ENCODE measurements at places on chromosomes 11 and 22.

- DNase-seq: no peak
Measured at GRCh38 chr22:21856197-21856596, 11.2 kb downstream of the MAPK1 start.

DNA sequence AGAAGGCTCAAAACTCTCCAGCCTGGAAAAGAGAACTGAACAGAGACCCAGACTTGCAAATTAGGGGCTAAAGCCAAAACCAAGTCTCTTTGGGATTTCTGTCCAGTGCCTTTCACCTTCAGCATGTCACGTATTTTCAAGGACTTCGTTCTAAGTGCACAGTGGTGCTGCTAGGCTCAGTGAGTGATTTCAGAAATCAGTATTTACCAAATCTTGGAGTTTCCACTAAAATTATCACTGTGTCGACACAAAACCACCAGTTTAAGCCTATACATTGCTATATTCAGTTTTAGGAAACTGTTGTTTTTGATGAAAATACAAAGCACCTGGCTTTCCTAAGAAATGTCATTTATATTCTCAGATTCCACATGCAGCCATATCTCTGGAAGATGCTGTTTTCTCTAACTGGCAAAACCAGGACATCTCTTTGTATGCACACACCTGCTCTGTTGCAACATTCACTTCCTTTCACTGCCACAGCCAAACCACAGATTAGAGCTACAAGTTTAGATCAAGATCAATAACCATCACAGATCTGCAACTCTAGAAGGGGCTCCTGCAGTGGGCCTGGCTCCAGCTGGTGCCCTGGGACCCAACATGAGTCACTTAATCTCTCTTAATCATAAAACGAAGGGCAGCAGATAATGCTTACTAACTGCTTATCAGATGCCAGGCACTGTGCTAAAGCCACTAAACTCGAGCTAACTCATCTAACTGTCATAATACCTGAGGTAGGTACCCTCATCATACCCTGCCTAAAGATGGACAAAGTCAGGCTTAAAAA, 22.3 kb downstream of the SMCO4 start:
- DNase-seq: no peak

DNA sequence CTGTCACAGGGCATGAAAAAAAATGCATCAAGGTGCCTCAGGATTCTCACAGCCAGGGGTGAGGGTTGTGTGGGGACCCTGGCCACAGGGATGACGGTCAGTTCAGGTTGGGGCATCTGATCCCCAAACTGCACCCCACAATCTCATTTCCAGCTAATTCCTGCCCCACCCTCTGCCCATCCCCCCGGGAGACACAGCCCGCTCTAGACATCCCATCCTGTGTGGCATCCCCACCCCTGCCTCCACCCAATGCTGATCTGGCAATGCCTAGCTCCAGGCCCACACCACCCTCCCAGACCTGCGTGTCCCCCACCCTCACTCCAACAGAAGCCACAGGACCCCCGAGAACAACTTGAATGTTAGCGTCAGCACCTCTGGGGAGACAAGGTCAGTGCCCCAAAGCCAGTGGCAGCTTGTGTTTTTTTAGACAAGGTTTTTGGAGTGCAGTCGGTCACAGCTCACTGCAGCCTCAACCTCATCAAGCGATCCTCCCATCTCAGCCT, 25.3 kb downstream of the TSPAN4 start:
- no peak for DNase-seq

- DNase-seq: no peak
Measured at GRCh38 chr11:32039149-32039548, 51.7 kb upstream of the RCN1 start.

GRCh38 chr11:134515081-134515960, 103.3 kb upstream of the B3GAT1 start:
- no peak for DNase-seq

DNA sequence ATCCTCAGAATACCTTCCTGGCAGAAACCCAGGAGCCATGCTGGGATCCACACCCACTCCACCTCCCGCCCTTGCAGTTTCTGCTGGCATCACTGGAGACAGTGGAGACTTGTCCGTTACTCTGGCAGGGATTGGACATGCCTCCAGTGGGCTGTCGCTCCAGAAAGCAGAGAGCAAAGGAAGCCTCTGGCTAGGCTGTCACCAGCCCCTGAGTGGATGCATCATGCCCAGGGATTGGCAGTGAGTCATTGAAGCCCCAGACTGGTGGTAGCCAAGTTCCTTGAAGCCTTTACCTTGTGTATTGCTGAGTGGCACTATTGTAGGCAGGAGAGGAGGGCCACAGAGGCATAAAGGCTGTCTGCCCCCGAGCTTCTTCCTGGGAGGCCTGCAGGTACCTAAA, 34.8 kb upstream of the E2F8 start:
- DNase-seq: no peak

DNA sequence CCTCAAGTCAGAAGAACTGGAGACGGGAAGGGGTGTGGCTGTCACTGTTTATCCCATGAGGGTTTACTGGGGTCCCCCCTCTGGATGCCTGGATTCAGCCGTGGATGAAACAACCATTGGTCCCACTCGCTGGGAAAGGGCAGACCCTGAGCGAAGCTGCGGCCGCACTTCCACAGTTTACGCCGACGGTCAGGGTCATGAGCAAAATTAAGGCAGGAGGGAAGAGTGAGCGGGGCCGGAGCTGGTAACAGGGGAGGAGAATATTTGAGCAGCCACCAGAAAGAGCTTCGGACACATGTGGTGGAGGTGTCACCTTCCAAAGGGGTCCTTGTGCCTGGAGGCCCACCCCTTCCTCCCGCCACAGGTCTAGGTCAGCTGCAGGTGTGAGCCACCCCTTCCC, 344.9 kb downstream of the BRD1 start:
- no peak for DNase-seq

- no peak for DNase-seq
Measured at GRCh38 chr11:1520663-1521267, 34.2 kb upstream of the MOB2 start.

- no peak for DNase-seq
Measured at GRCh38 chr22:23403720-23404688, 176.1 kb downstream of the IGLL1 start.

DNA sequence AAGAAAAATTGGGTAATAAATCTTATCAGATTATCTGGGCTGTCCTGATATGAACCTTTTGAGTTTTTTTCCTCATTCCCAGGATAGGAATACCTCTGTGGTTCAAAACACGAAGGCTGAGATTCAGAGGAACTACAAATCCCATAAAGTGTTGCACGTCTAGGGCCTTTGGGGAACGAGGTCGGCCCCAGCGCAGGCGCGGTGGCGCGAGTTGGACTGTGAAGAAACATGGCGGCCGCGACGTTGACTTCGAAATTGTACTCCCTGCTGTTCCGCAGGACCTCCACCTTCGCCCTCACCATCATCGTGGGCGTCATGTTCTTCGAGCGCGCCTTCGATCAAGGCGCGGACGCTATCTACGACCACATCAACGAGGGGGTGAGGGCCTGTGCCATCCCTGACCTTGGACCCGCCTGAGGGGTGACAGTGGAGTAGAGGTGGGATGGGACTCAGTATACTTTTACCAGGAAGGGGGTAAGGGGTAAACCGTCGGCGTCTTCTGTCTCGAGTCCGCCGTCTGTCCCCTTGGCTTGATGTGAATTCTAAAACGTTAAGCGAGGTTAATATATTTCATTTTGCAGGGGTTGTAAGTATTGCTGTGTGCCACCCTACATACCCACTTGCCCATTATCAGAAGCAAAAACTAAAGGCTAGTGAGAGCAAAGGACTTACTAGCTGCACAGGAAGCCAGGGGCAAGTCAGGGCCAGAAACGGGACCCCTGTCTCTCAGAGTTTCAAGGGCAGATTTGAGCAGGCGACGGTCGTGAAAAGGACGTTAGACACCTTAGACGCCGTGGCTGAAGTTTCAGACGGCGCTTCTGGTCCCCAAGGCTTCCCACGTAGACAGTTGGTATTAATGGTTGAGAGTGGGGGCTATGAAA, at the start of gene UQCR10:
Gene UQCR10, plus strand, starts transcription at position 199 of the 881 bp plus-strand sequence. Its CDS starts 30 bp downstream, at position 229.
- DNase-seq: peak; percentile 93

DNA sequence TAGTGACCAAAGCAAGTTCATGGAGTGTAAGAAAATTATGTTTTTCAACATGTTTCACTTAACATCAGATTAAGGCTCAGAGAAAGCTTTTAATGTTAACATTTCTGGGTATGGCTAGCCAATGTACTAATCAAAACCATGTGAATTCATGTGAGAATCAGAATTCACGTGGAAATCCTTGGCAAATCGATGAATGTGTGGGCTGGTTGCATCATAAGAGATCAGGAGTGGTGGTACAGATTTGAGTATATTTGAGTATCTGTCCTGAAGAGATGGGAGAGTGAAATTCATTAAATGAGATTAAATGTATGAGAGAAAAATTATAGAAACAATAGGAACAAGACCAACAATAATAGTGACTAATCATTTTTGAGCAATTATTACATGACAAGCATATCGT, 638.6 kb upstream of the ANO5 start:
- no peak for DNase-seq

DNA sequence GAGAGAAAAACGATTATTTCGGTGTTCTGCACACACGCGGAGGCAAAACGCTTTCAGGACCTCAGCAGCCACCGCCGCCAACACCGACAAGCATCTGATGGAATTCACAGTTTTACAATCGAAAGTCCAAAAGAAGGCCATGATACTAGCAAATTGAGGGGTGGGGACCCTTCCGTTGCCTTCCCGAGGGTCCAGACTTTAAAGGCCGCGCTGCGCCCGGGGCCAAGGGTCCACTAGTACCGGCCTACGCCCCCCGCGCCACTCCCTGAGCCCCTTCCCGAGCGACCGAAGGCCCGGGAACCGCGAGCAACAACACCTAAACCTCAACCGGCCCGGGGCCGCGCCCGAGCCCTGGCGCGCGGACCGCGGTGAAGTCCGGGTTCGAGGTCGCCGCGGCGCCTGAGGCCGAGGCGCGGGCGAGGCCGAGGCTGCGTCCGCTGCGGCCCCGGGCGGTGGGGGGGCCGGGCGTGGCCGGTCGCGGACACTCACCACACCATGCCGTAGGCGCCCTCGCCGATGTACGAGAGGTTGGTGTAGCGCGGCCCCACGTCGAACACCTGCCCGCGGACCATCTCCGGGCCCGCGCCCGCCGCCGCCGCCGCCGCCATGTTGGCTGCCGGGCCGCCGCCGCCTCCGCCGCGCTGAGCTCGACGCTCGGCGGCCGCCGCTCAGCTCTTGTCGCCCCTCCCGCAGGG, 465 bp downstream of the MAPK1 start:
- no peak for DNase-seq

GRCh38 chr11:75594211-75594610, 32.2 kb downstream of the SERPINH1 start:
- DNase-seq: no peak

- DNase-seq: no peak
Measured at GRCh38 chr22:41561335-41561734, 525 bp downstream of the CSDC2 start.

- DNase-seq: no peak
Measured at GRCh38 chr22:46029574-46030200, 52.7 kb upstream of the WNT7B start.

- DNase-seq: no peak
Measured at GRCh38 chr11:36451045-36451444, 59.0 kb downstream of the TRAF6 start.

DNA sequence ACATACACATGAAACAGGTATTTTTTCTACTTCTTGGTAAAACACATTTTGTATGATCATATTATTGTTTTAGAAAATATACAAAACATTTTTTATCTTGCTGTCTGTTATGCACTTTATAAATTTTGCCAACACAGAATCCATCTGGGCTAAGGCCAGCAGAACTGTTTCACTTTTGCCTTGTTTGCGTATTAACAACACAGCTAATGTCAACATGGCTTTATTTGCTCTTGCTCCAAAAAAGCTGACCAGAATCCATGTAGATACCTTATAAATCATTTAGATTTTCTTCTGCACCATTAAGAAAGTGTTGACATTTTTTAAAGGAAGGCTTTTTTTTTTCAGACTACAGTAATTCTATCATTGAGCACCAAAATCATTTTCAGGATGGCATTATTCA, 58.1 kb upstream of the PGR start:
- DNase-seq: no peak

- no peak for DNase-seq
Measured at GRCh38 chr22:44109416-44109815, 71.3 kb upstream of the PARVG start.

- DNase-seq: peak; percentile 35
Measured at GRCh38 chr11:11841116-11841722, 553 bp upstream of the USP47 start.

- no peak for DNase-seq
Measured at GRCh38 chr11:134459246-134460061, 47.4 kb upstream of the B3GAT1 start.

DNA sequence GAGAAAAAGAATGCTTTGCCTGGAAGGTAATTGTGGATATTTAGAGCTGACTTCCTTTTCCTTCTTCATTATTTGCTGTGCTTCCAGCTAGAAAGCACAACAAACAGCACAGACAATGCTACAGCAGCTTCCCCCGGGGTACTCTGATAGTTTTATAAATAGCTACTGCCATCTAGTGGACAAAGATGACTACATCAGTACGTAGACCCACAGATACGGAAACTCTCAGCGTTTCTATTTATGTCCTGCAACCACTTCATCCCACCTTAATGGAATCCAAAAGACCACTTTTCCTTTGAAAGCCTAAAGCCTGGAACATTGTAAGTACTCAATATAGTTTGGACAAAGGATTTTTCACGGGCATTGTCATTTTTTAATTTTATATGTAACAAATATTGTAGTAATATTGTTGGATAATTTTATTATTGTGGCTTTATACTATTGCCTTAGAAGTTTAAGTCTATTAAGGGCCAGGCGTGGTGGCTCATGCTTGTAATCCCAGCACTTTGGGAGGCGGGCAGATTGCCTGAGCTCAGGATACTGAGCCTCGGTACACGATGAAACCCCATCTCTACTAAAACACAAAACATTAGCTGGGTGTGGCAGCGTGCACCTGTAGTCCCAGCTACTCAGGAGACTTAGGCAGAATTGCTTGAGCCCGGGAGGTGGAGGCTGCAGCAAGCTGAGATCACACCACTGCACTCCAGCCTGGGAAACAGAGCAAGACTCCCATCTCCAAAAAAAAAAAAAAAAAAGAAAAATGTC, 7.5 kb downstream of the HSPA8 start:
- DNase-seq: peak; percentile 72

GRCh38 chr11:99911116-99911515, 776.0 kb upstream of the ARHGAP42 start:
- DNase-seq: no peak

GRCh38 chr11:112537026-112537425, 276.4 kb upstream of the PLET1 start:
- no peak for DNase-seq

DNA sequence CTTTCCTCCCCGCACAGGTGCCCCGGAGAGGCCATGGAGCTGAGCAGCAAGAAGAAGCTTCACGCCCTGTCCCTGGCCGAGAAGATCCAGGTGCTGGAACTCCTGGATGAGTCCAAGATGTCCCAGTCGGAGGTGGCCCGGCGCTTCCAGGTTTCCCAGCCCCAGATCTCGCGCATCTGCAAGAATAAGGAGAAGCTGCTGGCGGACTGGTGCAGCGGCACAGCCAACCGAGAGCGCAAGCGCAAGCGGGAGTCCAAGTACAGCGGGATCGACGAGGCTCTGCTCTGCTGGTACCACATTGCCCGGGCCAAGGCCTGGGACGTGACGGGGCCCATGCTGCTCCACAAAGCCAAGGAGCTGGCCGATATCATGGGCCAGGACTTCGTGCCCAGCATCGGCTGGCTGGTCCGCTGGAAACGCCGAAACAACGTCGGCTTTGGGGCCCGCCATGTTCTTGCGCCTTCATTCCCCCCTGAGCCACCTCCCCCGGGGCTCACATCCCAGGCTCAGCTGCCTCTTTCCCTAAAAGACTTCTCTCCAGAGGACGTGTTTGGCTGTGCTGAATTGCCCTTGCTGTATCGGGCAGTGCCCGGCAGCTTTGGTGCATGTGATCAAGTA, 1.3 kb downstream of the TIGD3 start:
- DNase-seq: no peak

GRCh38 chr22:41933411-41934177, 7.0 kb upstream of the TNFRSF13C start:
- DNase-seq: no peak

All from NCI-H1930 (cell line).